ENCODE measurements at places on chromosomes 4 and X.

DNA sequence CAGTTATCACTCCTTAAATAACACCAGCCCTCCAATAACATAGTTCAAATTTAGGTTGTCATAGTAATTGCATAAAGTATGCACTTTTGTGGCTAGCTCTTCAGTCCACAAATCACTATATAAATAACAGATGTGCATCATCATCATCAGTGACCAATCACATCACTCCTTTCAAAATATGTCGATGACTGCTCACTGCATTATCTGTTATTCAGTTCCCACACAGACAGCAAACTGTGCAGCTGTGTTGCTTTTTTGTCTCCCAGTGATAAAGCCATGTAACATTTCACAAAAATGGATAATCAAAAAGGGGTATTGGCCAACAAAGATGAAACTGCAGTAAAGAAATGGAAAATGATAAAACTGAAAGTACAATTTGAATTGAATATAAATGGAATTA, 205.4 kb downstream of the DCLK2 start:
- DNase-seq, result no peak

DNA sequence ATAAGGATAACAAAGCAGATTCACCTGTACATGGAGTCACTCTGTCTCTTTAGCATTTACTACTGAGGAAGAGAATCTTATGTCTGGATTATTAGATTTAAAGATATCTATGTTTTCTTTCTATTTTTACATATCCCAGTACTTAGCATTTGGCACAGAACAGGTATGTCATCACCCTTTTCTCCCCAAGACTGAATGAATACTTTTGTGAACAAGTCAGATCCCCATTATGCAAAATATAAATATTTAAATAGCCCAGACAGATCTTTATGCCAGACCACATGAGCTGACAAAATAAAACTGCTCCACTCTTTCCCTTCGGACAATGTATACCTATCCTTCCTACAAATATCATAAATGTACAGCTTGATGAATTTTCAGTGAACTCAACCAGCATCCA, 94.5 kb downstream of the CASK start:
- no peak for DNase-seq

- peak; percentile 22 for DNase-seq
Measured at GRCh38 chr4:110487873-110488272, 11.9 kb downstream of the ENPEP start.

DNA sequence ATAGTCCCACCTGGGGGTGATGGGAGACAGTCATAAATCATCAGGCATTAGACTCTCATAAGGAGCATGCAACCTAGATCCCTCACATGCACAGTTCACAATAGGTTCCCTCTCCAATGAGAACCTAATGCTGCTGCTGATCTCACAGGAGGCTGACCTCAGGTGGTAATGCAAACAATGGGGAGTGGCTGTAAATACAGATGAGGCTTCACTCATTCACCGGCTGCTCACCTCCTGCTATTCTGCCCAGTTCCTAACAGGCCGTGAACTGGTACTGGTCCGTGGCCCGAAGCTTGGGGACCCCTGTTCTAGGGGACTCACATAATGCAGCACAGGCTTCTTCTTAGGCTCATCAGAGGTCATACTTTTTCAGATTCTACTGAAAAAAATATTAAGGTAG, 625.9 kb upstream of the AGA start:
- DNase-seq, result no peak

DNA sequence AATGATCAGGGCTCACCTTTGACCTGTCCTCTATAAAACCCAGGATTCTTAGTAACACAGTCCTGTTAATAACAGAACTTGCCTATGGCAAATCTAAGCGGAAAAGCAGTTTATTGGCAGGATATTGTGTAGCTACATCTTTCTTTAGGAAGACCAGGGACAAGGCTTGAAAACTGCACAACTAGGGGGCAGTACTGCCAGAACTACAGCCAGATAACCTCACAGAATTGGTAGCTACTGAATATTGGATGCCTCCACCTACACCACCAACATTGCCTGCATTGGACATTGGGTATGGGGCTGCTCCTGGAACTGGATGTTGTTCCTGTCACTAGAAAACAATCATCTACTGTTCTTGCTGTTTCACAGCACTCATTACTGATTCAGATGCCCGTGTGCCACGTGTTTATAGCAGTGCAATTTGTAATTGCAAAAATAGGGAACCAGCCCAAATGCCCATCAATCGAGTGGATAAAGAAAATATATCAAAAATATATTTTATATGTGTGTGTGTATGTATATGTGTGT, 47.4 kb downstream of the REPS2 start:
- DNase-seq, result no peak

All from HuH-7 (cell line).